ENCODE measurements at places on chromosomes 7 and 10.

DNA sequence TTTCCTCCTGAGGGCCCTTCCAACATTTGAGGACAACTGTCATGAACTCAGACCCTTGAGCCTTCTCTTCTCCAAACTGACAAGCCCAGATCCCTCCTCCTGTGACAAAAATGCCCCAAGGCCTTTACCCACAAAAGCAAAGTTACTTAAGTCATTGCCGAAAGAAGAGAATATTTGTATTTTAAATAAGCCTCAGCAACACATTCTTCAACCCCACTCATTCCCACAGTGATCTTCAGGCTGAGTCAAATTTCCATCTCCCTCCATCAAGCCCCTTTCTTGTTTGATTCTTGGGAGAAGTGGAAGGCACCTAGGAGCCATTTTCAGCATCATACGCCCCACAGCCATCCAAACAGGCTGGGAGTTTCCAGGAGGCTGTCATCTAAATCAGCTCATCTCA, 150.8 kb upstream of the PDE1C start:
- DNase-seq: no peak

DNA sequence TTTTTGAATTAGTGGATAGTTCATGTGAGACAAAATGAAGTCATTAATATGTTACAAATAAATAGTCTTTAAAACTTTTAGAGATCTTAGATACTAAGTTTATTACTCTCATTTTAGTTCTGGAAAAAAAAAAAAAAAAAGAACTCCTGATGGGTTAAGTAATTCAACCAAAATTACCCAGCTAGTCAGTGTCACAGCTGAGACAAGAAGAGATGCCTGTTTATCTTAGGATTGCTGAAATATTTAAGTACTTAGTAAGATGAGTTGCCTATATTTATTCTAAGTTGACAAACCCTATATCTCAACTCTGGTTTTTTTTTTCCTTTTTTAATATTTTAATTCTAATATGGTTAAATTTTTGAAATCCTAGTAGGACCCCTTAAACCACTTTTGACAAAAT, 781.0 kb upstream of the LRRN3 start:
- no peak for DNase-seq

DNA sequence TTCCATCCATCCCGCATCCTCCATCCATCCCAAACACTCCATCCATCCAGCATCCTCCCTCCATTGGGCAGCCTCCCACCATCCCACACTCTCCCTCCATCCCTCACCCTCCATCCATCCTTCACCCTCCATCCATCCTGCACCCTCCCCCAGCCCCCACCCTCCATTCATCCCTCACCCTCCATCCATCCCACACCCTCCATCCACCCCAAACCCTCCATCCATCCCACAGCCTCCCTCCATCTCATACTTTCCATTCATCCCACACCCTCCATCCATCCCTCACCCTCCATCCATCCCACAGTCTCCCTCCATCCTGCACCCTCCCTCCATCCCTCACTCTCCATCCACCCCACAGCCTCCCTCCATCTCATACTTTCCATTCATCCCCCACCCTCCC, 60.4 kb downstream of the FOXI2 start:
- no peak for DNase-seq

DNA sequence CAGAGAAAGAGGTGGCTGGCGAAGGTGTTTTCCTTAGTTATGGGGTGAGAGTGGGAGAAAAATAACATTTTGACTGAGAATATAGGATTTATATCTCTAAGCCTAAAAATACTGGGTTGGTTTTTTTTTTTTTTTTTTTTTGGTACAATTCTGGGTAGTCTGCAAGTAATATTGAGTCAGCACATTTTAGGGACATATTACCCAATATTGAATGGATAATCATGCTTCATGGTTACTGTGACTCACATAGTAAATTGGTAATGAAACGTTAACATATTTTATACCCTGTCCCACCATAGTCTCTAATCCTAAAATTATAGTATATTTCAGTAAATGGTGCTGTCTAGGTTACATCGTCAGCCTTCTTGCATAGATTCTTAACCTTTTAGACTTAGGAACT, 91.4 kb downstream of the TPST1 start:
- DNase-seq: no peak

DNA sequence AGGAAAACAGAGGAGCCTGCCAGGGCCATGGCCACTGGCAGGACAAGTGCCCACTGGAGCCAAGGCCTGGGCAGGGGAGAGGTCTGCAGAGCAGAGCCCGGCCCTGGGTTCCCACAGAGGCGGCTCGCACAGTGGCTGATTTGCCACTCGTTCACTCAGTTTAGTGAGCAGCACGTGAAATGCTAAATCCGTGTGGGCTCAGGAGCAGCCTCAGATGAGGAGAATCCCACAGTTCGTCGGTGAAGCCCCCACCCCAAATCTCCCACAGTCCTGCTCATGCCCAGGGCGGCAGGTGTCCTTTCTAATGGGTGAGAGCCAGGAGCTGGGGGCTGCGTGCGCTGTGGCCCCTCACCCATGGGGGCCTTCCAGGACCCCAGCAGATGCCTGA, 107.7 kb upstream of the FAM20C start:
- no peak for DNase-seq

DNA sequence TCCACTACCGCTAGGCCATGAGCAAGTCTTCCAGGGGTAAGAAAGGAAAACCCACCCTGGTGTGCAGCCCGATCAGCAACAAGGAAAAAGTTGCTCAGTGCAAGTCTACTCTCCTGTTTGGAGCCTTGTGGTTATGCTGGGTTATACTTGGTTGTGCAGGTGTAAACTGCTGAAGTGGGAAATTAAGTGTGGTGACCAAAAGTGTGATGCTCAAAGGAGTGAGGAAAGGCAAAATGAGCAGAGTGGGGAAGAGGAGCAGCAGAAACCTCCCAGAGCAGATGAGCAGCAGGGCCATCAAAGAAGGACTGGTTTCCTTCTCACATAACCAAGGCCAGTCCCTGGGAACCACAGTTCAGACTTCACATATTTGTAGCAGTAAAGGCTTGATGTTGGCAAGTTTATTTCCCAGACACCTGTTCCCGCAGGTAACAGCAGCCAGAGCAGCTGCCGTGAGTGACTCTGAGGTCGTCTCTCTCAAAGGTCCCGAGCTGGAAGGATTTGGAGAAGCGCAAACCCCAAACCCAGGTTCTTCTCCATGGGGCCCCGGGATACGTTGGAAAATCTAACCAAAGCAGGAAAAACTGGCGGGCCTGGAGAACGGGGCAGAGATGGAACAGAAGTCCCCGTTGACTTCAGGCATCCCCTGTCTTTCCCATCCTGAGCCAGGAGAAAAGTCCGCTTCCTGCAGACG, 607 bp upstream of the SMO start:
- DNase-seq: no peak

DNA sequence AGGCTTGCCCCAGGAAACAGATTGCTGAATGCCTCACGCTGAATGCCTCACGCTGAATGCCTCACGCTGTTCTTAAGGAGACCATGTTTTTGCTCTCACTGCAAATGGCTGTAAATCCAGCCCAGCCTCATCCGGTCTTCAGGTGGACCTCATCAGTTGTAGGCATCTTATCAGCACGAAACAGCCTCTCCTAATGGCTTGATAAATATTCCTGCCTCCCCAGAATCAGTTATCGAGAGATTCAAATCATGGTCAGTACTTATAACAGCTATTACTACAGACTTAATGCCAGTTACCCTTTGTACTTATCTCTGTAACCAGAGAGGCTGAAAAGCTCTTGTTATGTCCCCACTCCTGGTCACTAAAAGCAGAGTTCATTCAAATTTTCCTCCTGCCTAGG, 290.6 kb downstream of the FZD1 start:
- DNase-seq: no peak

- no peak for DNase-seq
Measured at GRCh38 chr10:11179516-11180105, 161.9 kb downstream of the CELF2 start.

Measured in activated naive CD4-positive, alpha-beta T cell (primary cell).